Effector memory CD8-positive, alpha-beta T cell (primary cell): ENCODE measurements at places on chromosomes 12 and 14.
A peak's percentile ranks its signal among the peaks of the same experiment; 100 is the strongest.

DNA sequence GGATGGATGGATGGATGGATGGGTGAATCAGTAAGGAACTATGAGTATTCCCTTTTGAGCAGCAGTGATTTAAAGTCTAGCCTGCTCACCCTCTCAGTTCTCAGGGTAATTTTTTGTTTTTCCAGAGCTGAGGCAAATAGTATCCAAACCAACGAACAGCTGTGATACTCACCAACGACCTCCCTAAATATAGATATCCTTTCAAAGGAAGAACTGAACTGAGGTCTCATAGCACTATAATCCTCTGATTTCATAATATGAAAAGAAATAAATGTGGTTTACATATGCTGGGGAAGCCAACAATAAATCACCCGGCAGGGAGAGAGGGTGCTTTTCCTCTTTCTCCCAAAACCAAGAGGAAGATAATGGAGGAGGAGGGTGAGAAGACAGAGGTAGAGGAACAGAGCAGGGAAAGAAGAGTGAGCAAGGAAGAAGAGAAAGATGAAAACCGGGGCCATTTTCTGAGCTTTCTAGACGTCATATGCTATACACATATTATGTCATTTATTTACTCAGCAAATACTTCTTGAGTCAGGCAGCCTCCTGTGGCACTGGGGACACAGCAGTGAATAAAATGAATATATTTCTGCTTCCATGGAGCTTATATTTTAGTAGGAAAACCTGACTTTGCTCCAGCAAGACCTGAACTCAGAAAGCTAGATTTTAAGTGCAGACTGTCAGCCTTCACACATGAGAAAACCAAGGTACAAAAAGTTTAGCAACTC, 710.7 kb upstream of the TBX3 start:
- no peak for DNase-seq

- DNase-seq = no peak
Observed at GRCh38 chr12:15662303-15662980, 126.7 kb downstream of the EPS8 start.

DNA sequence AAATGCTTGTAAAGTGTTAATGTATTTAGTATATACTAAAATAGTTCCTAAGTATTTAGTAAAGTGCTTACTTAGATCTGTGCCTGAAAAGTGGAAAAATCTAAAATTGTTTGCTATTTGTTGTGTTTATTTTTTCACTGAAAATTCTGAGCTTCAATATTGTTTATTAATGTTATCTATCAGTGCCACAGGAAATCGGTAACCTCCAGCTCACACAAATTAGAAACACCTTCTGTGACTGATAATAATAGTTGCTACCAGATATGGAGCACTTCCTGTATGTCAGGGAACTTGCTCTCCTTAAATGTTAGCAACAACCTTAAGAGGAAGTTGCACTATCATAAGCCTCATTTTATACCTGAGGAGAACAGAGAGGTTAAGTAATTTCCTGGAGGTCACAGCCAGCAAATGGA, 723 bp upstream of the LRP10 start:
- DNase-seq = no peak

- no peak for DNase-seq
Observed at GRCh38 chr14:20179218-20179617, 11.5 kb upstream of the OR11G2 start.

DNA sequence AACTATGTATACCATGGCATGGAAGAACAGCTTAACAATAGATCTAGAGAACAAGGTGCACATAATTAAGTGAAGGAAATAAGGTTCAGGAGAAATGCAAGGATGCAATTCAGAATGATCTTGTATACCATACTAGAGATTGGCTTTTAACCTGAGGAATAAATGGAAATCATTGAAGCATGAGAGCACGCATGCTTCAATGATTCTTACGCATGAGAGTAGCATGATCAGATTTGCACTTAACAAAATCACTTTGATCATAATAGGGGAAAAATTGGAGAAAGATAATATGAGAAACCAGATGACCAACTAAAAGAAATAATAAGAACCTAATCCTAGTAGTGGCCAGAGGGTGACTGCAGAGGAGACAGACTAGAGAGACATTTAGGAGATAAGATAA, 133.3 kb upstream of the FSCB start:
- no peak for DNase-seq

DNA sequence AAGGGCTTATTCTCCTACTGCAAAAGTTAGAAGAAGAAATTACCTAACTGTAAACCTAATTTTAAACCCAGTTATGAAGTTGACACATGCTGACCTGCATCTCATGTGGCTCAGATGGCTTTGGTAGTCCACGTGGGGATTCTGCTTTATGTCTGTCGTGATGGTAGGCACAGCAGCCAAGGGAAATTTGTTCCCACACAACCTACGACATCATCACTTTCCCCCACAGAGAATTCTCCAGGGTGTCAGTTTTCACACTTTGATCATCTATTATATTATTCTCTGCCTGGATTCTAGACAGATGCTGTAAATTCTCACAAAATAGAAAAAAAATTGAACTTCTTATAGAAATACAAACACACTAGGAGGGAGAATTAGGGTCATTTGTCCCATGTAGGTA, 70.6 kb downstream of the PTHLH start:
- DNase-seq = no peak

GRCh38 chr12:127287256-127287655, 979.7 kb upstream of the TMEM132C start:
- no peak for DNase-seq

- DNase-seq = peak; percentile 49
Observed at GRCh38 chr12:66288121-66288520, 14.2 kb upstream of the HELB start.

GRCh38 chr12:72464471-72464870, 192.3 kb downstream of the TRHDE start:
- no peak for DNase-seq

GRCh38 chr14:76228138-76228537, 76.4 kb downstream of the GPATCH2L start:
- no peak for DNase-seq

DNA sequence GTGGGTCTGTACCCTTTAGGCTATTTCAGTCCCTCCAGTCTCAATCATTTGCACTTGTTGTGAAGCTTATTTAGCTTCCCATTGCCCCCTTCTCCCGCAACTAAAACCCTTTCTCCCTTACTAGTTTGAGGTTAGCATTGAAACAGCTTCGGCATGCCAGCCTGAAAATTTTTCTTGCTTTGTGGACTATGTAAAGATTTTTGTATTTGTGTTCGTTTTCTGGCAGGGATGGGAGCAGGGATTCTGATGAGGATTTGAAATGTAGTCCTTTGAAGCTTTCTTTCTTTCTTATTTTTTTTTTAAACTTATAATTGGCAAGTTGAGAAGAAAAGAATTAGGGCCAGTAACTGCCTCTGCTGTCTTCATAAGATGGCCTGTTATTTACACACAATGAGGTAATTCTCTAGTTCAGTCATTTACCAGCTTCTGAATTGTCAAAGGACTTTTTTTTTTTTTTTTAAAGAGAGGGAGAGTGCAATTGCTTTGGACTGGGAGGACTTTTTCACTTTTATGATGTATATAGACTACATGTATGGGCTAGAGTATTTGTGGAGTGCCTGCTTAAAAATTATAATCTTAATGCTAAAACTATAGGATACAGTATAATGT, 29.0 kb downstream of the PALS1 start:
- DNase-seq = no peak

- DNase-seq = peak; percentile 73
Observed at GRCh38 chr14:103292426-103293374, 41.3 kb upstream of the EIF5 start.

DNA sequence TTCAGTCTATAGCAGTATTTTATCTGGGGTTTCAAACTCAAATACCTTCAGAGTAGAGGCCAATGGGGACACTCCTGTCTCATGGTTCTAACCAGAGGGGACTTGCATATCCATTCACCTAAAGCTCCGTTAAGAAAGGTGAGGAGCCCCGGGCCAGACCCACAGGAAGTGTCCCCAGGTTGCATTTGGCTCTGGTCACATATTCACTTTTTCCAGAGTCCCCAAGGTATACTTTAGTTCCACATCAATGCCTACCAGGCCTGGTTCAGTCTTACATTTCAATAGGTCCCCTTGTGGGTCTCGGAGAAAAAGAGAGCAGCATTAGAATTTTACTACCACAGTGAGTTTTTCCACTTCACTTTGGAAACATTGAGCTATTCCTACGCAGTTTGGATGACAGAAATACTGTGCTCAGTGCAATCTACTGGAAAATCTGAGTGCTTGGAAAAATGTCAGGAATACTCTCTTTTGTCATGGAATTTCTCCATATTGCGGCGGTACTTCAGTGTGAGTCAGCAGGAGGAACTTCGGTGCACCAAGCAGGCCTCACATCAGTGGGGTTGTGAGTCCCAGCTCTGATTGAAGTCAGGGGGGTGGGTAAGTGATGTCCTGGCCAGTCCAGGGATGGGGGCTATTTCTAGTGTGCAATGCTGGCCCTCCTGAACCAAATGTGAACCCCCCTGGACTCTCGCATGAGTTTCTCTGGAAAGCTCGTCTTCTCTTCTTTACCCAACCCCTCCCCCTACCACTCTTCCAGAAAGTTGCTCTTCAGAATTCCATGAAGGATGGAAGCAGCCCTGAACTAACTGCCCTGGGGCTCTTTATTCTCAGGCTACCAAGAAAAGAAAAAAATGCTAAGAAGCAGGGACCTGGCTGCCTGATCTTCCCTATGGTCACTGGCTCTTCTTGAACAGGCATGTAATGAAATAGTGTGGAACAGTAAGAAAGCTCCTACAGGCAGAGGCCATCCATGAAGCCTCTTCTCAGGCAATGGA, 184.7 kb downstream of the PRKCH start:
- no peak for DNase-seq

DNA sequence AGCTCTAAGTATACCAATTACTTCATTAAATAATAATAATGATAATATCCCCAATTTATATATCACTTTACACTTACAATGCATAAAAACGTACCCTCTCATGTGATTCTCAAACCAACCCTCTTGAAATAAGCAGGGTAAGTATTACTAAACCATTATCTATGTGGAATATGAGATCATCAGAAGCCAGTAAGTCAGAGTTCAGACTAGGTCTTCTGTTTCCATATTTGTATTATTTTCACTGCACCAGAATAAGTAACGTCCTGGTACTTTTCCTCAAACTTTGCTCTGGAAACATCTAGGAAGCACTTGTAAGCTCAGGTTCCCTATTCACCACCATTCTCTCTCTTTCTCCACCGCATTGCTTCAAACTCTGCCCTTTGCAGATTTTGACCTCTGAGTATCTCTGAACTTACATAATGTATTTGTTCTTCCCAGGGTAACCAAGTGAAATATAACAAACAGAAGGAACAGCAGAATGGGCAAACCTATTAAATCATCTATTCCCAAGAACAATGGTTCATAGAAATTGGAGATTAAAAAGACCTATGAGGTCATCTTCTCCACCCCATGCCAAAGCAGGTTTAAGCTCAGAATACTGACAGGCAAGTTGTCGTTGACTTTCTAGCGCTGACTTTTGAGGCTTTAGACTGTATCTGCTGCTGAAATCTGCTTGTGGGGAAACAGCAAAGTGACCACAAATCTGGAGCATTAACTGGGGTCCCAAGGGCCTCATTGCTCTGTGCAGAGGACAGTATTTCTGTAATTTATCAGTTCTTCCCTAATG, 161.3 kb upstream of the FAR2 start:
- no peak for DNase-seq

DNA sequence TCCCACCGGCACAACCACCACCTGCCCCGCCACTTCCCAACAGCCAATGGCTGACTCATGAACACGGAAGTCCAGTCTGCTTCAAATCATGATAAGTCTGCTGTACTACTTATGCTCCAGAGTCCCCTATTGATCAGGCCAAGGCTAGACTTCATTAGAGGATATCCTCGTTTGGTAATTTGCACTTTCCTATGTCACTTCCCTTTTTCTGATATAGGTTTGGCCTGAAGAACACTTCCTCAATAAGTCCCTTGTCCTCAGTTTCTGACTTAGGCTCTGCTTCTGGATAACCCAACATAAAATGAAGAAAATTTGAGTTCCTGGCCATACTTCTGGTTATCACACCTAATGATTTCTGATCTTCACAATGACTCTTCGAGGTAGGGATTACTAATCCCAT, 45.3 kb downstream of the IFNG-AS1 start:
- DNase-seq = no peak

DNA sequence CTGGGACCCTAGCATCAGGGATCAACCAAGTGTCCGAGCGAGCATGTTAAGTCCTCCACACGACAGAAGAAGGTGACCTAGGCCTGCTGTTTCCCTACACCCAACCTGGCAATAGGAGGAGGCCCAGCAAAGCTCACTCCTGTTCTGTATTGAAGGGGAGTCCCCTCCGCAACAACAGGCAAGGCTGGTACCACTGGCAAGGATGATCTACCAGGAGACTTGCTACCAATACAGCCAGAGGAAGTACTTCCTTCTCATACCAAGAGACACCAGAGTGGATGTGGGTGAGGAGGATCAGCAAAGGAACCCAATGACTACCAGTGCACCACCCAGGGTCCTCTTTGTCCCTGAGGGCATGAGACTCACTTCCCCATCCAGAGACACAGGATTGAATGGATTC, 4.9 kb downstream of the KLRC1 start:
- DNase-seq = no peak

DNA sequence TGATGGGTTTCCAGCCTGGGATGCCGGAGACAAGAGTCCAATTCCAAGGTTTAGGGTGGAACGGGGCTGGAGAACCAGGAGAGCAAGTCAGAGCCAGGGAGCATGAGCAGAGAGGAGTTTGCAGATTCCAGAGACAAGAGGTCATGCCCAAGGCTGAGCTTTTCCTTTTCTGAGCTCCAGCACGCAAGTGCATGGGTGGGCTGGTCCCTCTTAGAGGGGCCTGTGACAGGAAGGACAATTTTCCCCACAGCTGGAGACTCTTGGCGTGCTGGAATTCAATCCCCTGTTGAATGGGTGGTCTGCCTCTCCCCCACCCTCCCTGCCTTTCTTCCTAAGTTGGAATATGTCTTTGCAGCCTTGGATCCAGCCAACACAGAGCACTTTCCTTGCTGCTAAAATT, 431.9 kb downstream of the BCL11B start:
- DNase-seq = no peak

- no peak for DNase-seq
Observed at GRCh38 chr12:116604951-116605641, 45.9 kb downstream of the MAP1LC3B2 start.

DNA sequence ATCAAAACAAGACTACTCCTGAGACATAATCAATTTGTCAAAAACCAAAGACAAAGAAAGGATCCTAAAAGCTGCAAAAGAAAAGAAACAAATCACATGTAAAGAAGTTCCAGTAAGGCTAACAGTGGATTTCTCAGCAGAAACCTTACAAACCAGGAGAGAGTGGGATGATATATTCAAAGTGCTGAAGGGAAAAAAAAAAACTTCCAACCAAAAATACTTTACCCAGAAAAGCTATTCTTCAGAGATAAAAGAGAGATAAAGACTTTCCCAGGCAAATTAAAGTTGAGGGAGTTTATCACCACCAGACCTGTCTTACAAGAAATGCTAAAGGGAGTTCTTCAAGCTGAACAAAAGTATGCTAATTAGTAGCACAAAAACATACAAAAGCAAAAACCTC, 91.9 kb upstream of the PPP2R5C start:
- no peak for DNase-seq

DNA sequence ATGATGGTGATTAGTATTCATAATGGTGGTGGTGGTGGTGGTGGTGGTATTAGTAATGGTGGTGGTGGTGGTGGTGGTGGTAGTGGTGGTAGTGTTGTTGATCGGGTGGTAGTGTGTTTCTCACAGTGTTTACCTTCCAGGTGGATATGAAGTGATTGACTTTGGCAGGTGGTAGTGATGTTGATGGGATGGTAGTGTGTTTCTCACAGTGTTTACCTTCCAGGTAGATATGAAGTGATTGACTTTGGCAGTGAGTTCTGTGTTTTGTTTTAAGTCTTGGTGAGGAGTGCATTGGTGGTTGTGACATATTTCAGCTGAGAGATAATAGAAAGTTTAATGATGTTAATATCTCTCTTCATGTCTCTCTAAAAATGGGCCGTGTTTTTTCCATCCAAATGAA, 189.4 kb downstream of the TMTC2 start:
- DNase-seq = no peak
